Spinal cord (tissue), 10 donors: ENCODE measurements at places on chromosomes 6 and 20.

GRCh38 chr20:7935027-7935551, 5.2 kb downstream of the HAO1 start:
- DNase-seq, result no peak

GRCh38 chr6:43584892-43585570, 9.0 kb downstream of the POLH start:
- no peak for DNase-seq

DNA sequence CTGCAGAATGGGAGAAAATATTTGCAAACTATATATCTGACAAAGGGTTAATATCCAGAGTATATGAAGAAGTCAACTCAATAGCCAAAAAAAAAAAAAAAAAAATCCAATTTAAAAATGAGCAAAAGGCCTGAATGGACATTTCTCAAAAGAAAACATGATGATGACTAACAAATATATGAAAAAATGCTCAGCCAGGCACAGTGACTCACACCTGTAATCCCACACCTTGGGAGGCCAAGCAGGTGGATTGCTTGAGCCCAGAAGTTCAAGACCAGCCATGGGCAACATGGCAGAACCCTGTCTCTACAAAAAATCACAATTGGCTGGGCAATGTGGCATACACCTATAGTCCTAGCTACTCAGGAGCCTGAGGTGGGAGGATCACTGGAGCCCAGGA, 2.1 kb upstream of the ECHDC1 start:
- no peak for DNase-seq

DNA sequence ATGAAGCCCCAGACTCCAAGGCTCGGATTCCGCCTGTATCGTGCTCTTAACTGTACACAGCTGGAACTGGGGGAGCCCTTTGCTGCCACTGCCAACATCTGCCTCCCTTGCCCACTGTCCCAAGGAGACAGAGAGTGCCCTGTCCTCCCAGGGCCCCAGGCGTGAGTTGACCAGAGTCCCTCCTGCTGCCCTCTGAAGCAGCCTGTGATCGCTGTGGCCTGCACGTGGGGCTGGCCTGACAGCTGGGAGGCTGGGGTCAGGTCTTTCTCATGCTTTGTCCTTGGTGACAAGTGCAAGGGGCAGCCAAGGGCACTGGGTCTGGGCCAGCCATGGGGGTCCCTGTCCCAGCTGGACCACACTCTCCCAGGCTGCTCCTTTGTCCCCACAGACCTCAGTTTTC, 44.3 kb downstream of the KIAA1755 start:
- no peak for DNase-seq
